GM12892 (cell line): ENCODE measurements at places on chromosomes 3 and 15.

DNA sequence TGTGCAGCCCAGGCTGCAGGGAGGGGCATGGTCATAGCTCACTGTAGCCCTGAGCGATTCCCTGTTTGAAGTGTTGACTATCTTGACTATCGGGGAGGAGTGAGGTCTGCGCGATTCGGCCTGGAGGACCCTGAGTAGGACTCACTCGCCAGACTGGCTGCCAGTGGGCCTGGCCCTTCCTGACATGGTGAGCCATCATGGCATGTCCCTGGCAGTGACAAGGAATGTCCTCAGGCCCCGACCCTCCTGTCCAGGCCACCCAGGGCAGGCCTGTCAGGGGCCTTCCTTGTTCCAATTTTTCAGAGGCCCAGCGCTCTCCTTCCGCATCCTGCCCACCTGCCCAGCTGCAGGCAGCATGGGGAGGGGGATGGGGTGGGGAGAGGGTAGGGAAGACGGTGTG is 5.2 kb upstream of the OCA2 start:
- no peak for DNase-seq

GRCh38 chr15:77064539-77065308 is 6.2 kb downstream of the TSPAN3 start:
- DNase-seq = no peak

DNA sequence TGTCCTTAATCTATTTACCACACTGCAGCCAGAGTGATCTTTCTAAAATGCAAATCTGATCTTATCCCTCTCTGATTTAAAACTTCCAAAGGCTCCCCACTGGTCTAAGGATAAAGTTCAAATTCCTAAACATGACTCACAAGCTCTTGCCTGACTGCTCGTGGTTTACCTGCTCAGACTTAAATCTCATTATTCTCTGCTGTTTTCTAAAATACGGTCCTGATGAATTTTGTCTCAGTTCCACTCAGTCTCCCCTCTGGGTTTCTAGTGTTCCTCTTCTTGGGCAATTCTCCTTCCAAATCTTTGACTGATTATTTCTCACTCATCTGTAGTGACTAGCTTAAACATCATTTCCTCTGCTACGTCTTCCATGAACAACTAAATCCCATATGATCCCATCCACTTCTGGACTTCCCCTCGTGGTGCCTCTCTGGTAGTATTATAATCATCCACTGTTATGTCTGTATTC is 108.3 kb downstream of the P3H2 start:
- DNase-seq = no peak

DNA sequence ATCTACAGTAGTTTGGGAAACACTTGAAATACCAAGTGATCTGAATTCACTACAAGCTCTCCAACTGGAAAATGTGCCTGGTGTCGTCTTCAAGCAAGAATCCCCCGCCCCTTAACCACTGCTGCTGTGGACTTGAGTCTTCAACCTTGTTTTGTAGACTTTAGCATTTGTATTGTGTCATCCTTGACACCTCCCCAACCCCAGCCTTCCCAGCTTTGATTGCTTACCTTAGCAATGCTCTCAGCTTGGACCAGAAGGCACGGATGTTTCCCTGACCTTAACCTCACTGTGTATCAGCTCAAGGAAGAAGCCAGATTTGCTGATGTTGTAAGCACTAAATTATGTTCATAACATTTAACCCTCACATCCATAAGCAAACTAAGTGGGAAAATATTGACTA is 146.4 kb downstream of the IGF1R start:
- DNase-seq = no peak

GRCh38 chr3:14261229-14261628 is 82.6 kb downstream of the LSM3 start:
- DNase-seq = peak; percentile 73
